OCI-M1 (cell line): ENCODE measurements at places on chromosomes 3 and 15.

GRCh38 chr15:66773129-66773873 lies 71.3 kb downstream of the SMAD6 start:
- no peak for DNase-seq

DNA sequence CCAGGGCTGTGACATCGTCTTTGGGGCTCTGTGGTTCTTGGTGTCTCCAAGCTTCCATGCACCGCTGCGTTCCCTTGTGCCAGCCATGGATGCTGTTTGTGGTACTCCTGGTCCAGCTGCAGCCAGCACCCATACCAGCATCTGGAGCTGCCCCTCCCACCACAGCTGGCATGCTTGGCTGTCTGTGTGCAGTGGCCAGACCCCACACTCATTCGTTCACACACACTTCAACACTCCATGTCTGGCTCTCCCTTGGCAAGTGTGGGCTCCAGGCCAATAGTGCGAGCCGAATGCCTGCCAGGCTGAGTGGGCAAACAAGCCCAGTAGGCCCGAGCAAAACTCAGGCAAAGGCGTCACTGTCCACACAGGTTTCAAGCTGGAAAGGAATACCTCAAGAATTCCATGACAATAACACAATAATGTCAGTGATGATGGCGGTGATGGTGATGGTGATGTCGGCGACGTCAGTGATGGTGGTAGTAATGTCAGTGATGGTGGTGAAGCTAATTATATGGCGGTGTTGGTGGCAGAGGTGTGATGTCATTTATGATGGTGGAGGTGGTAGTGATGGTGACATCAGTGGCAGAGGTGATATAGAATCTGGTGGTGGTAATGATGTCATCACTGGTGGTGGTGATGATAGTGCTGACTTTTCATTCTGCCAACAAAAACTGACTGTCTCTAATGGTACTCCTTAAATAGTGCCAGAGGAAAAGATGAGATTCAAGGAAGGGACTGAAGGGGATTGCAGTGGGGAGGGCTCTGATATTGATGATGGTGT lies 19.3 kb downstream of the TBC1D21 start:
- no peak for DNase-seq

DNA sequence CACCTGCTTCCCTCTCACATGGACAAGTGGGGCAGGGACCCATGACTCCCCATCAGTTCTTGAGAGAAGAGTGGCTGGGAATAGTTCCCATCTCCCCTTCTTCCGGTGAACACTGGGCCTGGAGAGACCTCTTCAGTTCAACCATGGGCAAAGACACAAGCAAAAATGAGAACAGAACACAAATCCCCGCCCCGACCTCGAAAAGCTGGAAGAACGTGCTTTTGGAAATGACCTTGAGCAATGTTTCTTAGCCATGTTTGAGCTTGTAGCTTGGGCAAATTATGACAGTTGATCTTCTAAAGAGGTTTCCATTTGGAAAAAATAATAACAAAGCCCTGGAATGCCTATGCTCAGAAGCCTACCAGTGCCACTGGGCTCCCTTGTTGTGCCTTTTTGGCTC lies 59.0 kb downstream of the FAM174B start:
- no peak for DNase-seq

GRCh38 chr15:33968224-33968623 lies at the start of gene CHRM5:
Gene CHRM5 (plus strand): TSS chr15:33968497. CDS start chr15:34062718, 94,221 bp downstream.
- peak; percentile 52 for DNase-seq

DNA sequence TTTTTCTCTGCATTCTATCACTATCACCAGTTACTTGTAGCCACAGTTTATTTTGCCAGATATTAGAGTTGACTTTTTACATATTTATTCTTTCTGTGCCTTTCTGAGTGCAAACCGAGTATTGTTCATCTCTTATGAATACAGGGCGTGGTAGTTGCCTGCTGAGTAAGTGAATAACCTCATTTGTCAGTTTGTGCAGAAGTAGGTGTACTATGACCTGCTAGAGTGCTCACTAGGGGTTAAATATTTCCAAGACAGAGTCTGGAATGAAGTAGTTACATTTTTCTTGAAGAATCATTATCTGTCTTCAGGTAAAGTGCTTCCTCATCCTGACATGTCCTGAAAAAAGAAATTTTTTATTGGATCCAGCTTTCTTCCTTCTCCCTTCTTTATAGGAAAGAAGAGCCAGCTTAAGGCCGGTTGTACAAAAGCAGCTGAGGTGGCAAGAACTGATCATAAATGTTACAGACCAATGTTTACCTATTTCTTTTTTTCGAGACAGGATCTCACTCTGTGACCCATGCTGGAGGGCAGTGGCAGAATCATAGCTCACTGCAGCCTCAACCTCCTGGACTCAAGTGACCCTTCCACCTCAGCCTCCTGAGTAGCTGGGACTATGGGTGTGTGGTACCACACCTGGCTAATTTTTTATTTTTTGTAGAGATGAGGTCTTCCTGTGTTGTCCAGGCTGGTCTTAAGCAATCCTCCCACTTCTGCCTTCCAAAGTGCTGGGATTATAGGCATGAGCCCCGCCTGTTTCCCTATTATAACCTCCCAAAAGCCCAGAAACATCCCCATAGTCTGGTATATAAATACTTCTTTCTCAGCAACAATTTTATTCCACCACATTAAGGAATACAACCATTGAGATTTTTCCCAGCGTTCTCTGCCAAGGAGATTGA lies 182.5 kb downstream of the TPRG1 start:
- no peak for DNase-seq

GRCh38 chr15:34802803-34803750 lies 7.7 kb upstream of the ACTC1 start:
- DNase-seq, result no peak

GRCh38 chr3:100063929-100064461 lies 50.3 kb downstream of the FILIP1L start:
- DNase-seq, result no peak

DNA sequence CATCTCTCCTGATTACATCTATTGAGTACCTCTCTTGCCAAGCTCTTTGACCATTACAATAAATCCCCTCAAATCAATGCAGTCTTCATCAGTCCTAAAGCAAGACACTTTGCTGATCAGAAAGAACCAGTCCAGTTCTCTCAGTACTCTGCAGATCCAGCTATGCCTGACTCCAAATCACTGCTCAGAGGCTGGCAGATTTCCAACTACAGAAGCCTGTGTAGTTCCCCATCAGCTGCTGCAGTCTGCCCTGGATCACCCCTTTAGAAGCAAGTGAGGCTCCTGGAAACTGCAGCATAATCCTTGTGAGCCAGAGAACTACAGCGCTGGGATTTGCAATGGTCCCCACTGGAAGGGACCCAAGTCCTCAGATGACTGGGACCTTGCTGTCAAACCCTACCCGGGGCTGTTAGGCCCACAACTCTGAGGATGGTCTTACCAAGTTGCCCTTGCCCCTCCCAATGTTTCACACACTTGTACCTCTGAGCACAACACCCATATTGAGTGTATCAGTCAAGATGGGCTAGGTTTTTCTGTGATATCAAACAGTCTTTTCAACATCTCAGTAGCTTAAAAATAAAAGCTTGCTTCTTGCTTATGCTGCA lies 81.9 kb upstream of the TOPAZ1 start:
- DNase-seq, result no peak

- DNase-seq, result no peak
Measured at GRCh38 chr15:80441714-80442113, 37.5 kb downstream of the ARNT2 start.

DNA sequence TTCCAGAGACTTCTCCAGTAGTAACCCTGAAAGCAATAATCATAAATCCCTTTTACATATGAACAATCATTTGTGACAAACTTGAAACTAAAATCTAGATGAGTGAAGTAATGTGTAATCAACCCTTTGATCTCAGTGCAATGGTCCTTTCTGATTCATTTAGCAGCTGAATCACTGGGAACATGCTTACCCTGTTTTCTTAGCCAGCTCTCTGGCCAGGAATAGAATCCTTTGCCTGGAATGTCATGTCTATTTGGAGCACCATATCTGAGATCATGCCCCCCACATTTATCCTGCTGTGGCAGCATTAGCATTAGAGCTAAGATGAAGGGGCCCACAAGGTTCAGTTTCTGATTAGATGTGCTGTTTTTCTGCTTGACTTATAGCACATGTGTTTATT lies 309.8 kb downstream of the OXSM start:
- no peak for DNase-seq

- DNase-seq, result peak; percentile 42
Measured at GRCh38 chr3:134299185-134299887, 48.7 kb upstream of the RYK start.

- DNase-seq, result no peak
Measured at GRCh38 chr15:65836665-65837064, 32.6 kb upstream of the RAB11A start.

DNA sequence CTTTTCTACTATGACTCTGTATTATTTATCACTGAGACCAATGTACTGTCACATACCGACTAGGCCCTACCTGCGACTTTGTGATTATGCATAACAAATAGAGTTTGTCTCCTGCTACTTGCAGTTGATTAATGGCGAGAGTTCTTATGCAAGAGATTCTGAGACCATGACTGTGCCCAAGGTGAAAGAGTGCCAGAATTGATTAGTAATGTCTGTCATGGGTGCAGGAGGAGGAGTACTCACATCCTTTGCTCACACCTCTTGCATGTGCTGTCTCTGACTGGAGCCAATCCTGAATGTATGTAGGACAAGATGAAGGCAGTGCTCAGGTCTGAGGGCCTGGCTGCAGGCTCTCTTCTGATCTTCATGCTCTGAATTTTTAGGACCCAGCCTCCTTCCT lies 260.7 kb downstream of the THSD4 start:
- DNase-seq, result no peak

GRCh38 chr3:46517016-46517783 lies 19.4 kb downstream of the RTP3 start:
- DNase-seq, result no peak

DNA sequence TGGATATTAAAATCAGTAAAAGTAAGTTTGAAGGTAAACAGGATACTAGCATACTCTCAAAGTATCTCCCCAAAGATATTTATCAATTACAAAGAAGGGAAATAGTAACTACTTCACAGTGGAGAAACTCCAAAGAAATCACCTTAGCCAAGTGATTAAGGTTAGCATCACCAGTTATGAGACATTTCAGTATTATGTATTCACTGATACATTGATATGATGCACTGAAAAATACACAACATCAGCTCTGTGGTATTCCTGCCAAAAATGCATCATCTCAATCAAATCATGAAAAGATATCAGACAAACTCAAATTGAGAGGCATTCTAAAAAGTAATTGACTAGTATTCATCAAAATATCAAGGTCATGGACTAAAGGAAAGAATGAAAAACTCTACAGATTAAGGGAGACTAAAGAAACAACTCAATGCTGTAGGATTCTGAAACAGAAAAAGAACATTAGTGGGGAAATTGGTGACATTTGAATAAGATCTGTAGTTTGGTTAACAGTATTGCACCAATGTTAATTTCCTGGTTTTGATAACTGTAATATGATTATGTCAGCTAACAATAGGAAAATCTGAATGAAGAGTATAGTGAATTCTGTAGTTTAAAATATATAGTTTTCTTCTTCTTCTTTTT lies 215.4 kb downstream of the UACA start:
- DNase-seq, result no peak

- no peak for DNase-seq
Measured at GRCh38 chr3:53495146-53495519, 722 bp downstream of the CACNA1D start.

DNA sequence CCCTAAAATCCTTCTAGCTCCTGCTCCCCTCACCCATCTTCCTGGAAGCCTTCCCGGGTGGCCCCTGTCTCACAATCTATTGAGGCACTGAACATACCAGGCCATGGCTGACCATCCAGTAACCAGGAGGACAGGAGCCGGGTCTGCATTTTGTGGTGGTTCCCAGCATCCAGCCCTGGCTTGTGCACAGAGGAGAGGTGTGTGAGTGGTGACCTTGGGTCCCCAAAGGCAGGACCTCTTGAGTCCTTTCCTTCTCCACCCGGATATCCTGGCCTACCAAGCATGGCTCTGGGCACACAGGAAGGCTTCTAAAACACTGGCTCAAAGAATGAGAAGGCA lies 7.8 kb downstream of the CSK start:
- DNase-seq, result no peak

DNA sequence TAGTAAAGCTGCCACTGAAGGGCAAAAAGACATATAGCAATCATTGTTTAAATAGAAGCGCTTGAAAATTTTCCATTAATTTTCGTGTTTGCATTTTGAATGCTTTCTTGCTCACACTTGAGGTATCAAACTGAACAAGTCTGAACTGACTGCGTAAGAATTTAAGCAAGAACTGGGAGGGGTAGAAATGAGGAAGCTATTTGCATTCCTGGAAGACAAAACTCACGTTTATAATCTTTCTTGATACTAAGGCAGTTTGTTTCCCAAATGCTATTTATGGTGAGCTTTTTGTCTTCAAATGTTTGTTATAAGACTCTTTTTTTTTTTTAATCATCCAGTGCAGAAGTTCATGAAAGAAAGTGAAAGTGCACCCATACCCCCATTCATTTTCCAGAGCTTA lies 499.8 kb upstream of the TPRG1 start:
- DNase-seq, result peak; percentile 43

DNA sequence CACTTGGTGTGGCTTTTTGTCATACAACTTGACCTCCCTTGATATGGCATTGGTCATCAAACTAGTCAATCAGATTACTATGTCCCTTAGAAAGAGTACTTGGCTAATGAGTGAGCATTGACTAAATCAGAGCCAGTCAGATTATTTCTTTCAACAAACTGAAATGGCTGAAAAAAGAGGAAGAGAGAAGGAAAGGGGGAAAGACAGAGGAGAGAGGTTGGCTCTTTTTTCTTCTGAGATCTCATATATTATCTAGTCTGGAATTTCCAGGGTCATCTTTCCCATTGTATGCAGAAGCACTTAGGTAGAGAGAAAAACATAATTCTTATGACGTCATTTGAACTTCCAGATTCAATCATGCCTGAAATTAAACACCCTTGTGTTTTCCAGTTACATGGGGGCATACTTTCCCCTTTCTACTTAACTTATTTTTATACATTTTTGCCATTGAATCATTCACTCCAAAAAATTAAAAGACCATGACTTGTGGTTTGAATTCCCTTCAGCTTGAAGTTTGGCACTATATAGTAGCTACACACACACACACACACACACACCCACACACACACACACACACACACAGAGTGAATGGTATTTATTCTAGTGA lies 387.8 kb downstream of the LSAMP start:
- no peak for DNase-seq

GRCh38 chr3:100107221-100107814 lies 7.0 kb downstream of the FILIP1L start:
- no peak for DNase-seq

GRCh38 chr15:29024662-29025061 lies 138.9 kb downstream of the APBA2 start:
- no peak for DNase-seq

- DNase-seq, result no peak
Measured at GRCh38 chr3:51156147-51156546, 228.9 kb upstream of the MANF start.

- DNase-seq, result no peak
Measured at GRCh38 chr15:91508633-91509032, 344.9 kb upstream of the SLCO3A1 start.

DNA sequence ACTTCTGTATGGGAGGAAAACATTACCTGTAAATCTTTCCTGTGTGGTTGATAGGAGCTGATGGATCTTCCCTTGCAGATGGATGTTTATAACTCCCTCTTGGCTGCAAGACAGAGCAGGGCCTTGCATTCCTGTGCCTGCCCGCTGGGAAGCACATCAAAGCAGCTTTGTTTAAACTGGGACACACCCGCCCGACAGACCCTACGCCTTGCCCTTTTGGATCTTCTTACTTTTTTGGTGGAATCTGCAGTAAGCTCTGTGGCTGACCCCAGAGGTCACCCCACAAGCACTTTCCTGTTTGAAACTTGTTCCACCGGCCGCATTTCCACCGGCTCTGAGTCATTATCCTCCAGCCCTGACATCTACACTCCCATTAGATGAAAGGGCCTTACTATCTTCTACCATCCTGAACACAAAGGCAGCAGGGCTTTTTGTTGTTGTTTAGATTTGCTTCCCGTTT lies 244.1 kb upstream of the STT3B start:
- DNase-seq, result no peak
